Stimulated activated naive CD8-positive, alpha-beta T cell treated with anti-CD3 and anti-CD28 coated beads, Interleukin-15, amount 100 ng/mL, for 72 hours (primary cell): ENCODE measurements at places on chromosomes 6 and 20.

- DNase-seq: no peak
Measured at GRCh38 chr20:20480689-20481088, 112.8 kb downstream of the INSM1 start.

GRCh38 chr6:127030836-127031235 is 87.6 kb upstream of the RSPO3 start:
- DNase-seq: no peak

GRCh38 chr20:48131581-48131980 is 346.3 kb upstream of the SULF2 start:
- no peak for DNase-seq

GRCh38 chr20:36084356-36084755 is 70.2 kb upstream of the EPB41L1 start:
- no peak for DNase-seq

DNA sequence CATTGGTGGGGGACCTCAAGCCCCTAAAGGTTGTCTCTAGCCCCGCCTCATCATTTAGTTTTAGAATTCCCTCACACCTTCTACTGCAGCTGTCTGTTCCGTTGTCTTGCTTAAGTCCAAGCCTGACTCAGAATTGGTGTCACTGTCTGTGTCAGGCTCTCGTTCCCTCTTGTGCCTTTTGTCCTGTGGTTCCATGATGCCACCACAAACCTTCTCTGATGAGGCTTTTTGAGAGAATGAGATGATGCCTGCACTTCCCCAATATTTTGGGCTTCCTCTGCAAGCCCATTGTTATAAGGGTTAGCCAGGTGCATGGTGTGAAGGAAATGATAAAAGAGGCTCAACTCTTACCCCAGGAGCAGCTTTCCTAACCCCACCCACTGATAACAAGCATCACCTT is 8.1 kb upstream of the AKIRIN2 start:
- DNase-seq: no peak

DNA sequence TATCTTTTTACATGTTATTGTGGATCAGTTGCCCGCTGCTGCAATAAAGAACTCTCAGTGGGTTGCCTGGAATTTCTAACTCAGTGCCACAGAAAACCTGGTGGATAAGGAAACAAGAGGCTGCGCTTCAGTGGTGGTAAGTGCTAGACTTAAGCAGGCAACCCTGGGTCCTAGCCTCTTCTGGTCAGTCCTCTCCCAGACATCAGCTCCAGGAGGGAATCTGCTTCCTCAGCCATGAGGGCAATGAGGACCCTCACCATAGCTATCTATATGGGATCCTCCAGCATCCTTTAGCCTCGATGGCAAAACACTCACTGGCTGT is 490.7 kb upstream of the SULF2 start:
- no peak for DNase-seq

- DNase-seq: no peak
Measured at GRCh38 chr20:63125838-63126601, 89.9 kb downstream of the YTHDF1 start.

DNA sequence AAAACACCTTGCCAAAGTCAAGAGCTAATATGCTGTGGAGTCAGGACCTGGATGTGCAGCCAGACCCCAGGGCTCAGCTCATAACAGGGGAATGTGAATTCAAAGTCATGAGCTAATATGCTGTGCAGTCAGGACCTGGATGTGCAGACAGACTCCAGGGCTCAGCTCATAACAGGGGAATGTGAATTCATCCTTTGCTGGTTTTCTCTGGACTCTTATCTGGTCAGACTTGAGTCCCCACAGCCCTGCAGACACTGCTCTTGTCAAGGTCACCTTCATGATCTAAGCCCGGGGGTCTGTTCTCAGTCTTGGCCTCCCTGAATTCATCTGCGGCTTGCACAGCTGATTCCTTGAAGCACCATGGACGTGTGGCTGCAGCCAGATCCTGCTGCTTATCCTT is 19.2 kb upstream of the GGTLC1 start:
- no peak for DNase-seq

GRCh38 chr20:38645980-38646858 is 44.6 kb downstream of the ARHGAP40 start:
- DNase-seq: peak; percentile 90

DNA sequence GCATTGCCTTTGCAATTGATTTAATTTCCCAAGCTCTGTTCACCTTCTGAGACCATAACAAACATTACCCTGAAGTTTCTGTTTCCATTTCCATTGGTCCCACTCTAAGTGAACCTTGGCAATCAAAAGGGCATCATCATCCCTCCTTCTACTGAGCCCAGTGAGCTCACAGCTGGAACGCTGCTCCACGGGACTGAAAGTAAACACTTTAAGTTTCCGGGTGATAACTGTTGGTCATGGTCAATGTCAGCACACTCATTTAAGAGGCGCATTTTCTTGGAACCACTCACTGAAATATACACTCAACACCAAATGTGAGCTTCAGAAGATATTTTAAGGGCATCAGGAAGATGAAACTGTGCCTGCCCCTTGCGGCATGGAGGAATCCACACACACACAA is 37.1 kb upstream of the RPS6KA2 start:
- no peak for DNase-seq

DNA sequence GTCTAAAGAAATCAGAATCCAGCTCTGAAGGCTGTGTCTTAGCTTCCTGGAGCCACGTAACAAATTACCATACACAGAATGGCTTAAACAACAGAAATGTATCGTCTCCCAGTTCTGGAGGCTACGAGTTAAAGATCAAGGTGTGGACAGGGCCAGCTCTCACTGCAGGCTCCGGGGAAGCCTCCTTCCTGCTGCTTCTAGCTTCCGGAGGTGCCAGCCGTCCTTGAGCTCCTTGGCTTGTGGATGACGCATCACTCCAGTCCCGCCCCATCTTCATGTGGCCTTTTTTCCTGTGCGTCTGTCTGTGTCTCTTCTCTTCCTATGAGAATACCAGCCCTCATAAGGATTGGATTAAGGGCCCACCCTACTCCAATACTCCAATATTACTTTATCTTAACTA is 319.1 kb upstream of the QKI start:
- no peak for DNase-seq

DNA sequence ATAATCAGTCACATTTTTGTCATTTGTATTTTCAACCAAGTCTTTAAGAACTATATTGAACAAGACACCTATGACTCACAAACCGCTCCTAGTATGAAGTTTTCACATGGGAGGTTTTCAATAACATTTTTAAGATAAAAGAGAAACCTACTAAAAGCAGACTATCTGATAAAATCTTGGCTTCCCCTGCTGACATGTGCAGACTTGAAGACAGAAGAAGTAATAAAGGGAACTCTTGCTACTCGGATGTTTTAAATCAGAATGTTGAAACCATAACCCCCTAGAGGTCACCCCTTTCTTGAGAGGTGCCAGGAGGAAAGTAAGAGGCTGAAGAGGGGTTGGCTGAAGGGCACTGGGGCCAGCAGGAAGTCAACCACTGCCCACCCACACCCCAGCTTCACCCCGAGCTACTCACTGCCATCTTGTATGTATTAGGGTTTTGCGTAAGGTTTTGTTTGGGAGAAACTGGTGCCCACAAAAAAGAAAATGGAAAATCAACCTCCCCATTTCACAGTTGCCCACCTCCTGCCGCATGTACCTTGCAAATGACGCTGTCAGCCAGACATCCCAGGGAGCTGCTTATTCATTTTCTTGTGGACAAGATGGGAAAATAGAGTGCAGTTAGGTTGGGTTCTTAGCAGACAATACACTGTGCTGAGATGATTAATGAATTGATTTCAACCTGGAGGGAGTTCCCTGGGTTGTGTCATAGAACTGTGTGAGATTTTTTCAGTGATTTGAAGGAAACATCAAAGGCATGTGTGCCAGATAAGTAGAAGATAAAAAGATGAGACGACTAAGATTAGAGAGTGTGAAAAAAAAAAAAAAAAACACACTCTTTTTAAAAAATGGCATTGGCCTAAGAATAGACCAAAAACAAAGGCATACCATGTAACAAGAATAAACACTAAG is 83.2 kb upstream of the TAB2 start:
- peak; percentile 65 for DNase-seq

DNA sequence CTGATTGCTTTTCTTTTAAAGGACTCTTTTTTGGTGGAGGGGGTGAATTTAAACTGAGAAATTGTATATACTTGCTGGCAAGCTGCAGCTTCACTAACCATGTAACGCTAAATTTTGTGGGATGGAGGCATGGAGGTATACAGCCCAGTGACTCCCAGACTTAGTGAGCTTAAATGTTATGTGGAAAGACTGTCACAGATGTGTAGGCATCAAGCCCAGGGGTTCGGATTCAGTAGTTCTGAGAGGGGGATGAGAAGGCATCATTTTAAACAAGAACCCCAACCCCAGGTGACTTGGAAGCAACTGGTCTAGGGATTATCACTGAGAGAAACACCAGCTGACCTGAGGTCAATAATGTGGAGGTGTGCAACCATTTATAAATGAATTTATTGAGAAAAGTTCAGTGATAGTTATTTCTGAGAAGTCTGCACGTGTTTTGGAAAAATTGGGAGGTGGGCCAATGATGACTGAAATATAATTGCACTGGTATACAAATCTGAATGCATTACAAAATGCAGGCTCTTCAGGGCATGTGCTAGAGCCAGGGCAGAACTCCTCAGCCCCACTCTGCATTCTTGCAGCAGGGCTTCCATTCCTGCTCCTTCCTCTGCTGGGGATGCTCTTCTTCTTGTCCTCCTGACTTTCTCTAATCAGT is 26.9 kb downstream of the RFPL4B start:
- DNase-seq: no peak

DNA sequence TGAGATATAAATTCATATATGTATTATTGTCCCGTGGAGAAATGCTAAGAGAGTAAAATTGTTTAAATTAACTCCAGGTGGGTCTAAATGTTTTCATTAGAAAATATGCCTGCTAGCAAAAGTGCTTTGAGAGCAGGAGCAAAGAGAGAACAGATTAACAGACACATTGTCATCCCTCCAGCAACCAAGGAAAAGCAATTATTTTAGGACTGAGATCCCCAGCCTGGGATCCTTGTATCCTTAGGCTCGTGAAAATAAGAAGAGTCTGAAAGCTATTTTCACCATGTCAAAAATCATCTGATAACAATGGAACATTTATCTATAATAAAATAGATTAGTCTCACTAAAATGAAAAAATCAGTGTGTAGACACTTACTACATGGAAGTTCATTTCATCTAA is 11.5 kb upstream of the MRS2 start:
- no peak for DNase-seq
